ENCODE measurements at places on chromosomes 12 and 14. TPM values are rescaled to one million over a fixed set of nuclear protein-coding genes. Genes with fewer than 3 reads are reported as not detected.

CCDC77 gene
- 7.4 TPM for total RNA-seq

E2F7 gene
- total RNA-seq = 1.0 TPM

GRCh38 chr12:67426067-67426466 is 156.9 kb downstream of the CAND1 start:
- H3K36me3 ChIP-seq = no peaks in the 10 kb centered on the region
- no peak for DNase-seq
- H3K27me3 ChIP-seq = no peaks in the 10 kb centered on the region
- H3K4me3 ChIP-seq = no peak overlapping the region
- H3K4me1 ChIP-seq = peaks cover 6% of the 10 kb centered on the region

DNA sequence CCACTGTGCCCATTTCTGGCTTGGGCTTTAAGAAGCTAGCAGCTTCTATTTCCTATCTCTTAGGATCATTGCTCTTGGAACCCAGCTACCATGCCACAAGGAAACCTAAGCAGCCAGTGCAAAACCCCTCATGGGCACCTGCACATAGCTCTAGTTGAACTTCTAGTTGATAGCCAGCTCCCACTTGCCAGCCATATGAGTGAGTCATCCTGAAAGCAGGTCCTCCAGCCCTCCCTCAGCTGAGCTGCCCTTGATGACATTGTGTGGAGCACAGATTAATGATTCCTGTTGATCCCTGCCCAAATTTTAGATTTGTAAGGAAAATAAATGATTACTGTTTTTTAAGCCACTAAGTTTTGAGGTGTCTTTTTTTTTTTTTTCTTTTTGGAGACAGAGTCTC is 234.2 kb upstream of the FBXO33 start:
- no peak overlapping the region for H3K27ac ChIP-seq
- H3K4me1 ChIP-seq = no peaks in the 10 kb centered on the region
- no peak overlapping the region for H3K4me3 ChIP-seq
- H3K36me3 ChIP-seq = no peaks in the 10 kb centered on the region

DNA sequence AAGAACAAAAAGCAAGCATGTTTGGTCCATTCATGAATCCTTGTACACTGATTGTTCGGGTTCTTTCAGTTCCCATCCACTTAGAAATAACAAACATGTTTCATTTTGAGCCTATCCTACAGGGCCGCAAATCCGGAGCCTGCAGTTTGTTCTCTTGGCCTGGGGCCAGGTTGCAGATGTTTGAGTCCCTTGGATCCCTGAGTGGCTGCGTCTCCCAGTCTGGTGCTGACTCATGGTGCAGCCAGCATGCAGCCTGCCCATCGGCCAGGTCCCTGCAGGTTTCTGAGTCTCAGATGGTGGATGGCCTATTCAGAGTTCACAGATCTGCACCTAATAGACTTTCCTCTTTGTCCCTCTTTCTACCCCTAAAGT is 1.9 kb upstream of the DYNC1H1 start:
- H3K4me3 ChIP-seq = no peak overlapping the region
- DNase-seq = peak; percentile 72
- H3K27me3 ChIP-seq = no peaks in the 10 kb centered on the region
- no peaks in the 10 kb centered on the region for H3K36me3 ChIP-seq

DNA sequence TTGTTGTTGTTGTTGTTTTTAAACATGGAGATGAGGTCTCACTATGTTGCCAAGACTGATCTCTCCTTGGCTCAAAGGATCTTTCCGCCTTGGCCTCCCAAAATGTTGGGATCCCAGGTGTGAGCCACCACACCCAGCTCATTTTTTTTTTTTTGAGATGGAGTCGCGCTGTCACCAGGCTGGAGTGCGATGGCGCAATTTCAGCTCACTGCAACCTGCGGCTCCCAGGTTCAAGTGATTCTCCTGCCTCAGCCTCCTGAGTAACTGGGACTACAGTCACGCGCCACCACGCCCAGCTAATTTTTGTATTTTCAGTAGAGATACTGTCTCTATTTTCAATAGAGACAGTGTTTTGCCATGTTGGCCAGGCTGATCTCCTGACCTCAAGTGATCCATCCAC is 4.9 kb upstream of the CLIP1 start:
- no peaks in the 10 kb centered on the region for H3K27me3 ChIP-seq
- H3K4me1 ChIP-seq = peaks cover 10% of the 10 kb centered on the region
- no peak for DNase-seq
- no peak overlapping the region for H3K27ac ChIP-seq

- no peaks in the 10 kb centered on the region for H3K27me3 ChIP-seq
- H3K4me3 ChIP-seq = no peak overlapping the region
- H3K27ac ChIP-seq = no peak overlapping the region
- DNase-seq = no peak
- H3K4me1 ChIP-seq = no peaks in the 10 kb centered on the region
- no peaks in the 10 kb centered on the region for H3K36me3 ChIP-seq
These were observed 123.6 kb downstream of the METTL25 start for GRCh38 chr12:82481954-82482353.

- DNase-seq = peak; percentile 72
- H3K27me3 ChIP-seq = no peaks in the 10 kb centered on the region
- no peaks in the 10 kb centered on the region for H3K4me1 ChIP-seq
- no peaks in the 10 kb centered on the region for H3K36me3 ChIP-seq
- no peak overlapping the region for H3K27ac ChIP-seq
- no peak overlapping the region for H3K4me3 ChIP-seq
These were observed 120.5 kb downstream of the PHETA1 start for GRCh38 chr12:111248236-111249017.

DNA sequence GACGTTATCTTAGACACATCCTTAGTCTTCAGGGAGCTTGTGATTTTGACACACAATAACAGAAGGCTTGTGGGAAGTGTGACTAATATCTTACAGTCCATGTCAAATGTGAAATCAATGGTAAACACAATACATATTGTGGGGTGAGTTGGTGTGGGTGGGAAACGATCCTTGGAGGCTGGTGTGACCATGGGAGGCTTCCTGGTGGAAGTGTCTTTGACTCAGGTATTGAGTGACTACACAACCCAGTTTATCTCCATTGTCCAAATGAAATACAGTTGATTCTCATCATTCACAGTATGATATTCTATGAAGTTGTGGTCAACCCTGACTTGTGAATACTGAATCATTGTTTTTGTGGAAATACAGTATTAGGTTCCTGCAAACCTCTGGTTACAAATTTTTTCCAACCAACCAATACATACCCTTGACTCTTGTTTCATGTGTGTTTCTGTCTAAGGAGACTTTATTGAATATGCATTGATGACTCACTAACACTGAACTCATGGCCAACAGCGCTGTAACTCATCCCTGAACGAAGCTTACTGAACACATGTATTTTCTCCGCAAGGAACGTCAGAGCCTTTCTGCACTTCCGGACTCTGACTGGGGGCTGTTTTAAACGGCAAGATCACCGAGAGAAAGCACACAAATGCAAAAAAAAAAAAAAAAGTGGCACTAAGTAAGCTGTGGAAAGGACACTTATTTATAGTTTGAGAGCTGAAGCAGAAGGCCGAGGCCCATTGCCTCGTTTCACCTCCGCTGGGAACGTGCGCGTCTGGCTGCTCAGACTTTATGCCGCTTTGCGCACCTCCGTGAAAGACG is 59.0 kb downstream of the CLMN start:
- H3K4me1 ChIP-seq = peaks cover 16% of the 10 kb centered on the region
- H3K27ac ChIP-seq = no peak overlapping the region
- no peaks in the 10 kb centered on the region for H3K36me3 ChIP-seq
- no peaks in the 10 kb centered on the region for H3K27me3 ChIP-seq
- DNase-seq = no peak

- H3K4me3 ChIP-seq = no peak overlapping the region
- H3K27me3 ChIP-seq = peaks cover 5% of the 10 kb centered on the region
These were observed 15.4 kb upstream of the NIN start for GRCh38 chr14:50846226-50846880.

Data from lower lobe of right lung (tissue), 2 donors.